ENCODE measurements at places on chromosomes 1 and 21. TPM values are rescaled to one million over a fixed set of nuclear protein-coding genes. Genes with fewer than 3 reads are reported as not detected.

SLC5A3 gene
- 8.8 TPM for total RNA-seq

NTPCR gene
- total RNA-seq: 55.6 TPM

SPRR3 gene
- total RNA-seq: 0.57 TPM

FAM163A gene
- not detected for total RNA-seq

- no peak for DNase-seq
Measured at GRCh38 chr1:241217516-241217915, 139.5 kb downstream of the RGS7 start.

- DNase-seq: no peak
Measured at GRCh38 chr1:242456726-242457269, 67.7 kb downstream of the PLD5 start.

GRCh38 chr1:115364780-115365155 lies 26.7 kb upstream of the NGF start:
- peak; percentile 31 for DNase-seq

GRCh38 chr1:247365023-247365422 lies 33.4 kb upstream of the ZNF496 start:
- DNase-seq: no peak

- DNase-seq: peak; percentile 95
Measured at GRCh38 chr1:85607126-85607920, 26.8 kb downstream of the CCN1 start.
